Thoracic aorta (tissue), 2 donors: ENCODE measurements at places on chromosomes 2 and 18.

- no peak overlapping the region for H3K27ac ChIP-seq
- no peaks in the 10 kb centered on the region for H3K4me1 ChIP-seq
- DNase-seq: no peak
- H3K27me3 ChIP-seq: no peaks in the 10 kb centered on the region
- H3K36me3 ChIP-seq: no peaks in the 10 kb centered on the region
These were observed 774.6 kb upstream of the CRIM1 start for GRCh38 chr2:35580956-35581355.

DNA sequence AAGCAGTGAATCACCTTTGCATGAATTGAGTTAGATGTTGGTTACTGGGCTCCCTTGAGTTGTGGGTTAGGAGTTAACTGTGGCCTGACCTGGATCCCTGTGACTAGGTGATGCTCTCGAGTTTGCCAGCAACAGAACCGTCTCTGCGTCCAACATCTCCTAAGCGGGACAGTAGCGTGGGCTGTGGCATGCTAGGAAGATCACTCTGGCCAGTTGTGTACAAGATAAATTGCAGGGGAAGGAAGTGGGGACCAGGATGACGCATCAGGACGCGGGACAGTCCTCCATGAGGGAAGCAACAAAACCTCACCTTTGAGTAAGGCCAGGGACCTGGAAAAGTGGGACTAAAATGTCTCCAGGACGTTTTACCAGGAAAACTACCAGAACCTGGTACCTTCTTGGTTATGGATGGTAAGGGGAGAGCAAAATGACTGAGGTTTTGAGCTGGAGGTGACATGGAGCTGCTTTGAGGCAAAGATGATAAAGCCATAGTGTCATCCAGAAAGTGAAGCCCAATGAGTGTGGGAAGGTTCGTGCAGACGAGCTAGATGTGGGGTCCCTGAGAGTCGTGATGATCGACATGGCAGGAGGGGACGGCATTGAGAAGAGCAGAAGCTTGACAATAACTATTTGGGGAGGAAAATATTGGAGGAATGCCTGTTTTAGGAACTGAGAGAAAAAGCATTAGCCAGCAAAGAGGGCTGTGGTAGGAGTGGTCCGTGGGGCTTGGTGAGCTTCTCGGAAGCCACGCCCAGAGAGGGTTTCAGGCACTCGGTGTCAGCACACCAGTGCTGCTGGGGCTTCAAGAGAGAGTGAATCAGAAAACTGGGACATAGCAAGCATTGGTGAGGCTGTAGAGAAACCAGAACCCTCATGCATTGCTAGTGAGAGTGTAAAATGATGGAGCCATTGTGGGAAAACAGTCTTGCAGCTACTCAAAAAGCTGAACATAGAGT, 95.1 kb downstream of the SMAD7 start:
- H3K27me3 ChIP-seq: no peaks in the 10 kb centered on the region
- H3K4me1 ChIP-seq: peaks cover 36% of the 10 kb centered on the region
- H3K36me3 ChIP-seq: peaks cover 9% of the 10 kb centered on the region
- H3K27ac ChIP-seq: no peak overlapping the region
- H3K4me3 ChIP-seq: no peak overlapping the region

DNA sequence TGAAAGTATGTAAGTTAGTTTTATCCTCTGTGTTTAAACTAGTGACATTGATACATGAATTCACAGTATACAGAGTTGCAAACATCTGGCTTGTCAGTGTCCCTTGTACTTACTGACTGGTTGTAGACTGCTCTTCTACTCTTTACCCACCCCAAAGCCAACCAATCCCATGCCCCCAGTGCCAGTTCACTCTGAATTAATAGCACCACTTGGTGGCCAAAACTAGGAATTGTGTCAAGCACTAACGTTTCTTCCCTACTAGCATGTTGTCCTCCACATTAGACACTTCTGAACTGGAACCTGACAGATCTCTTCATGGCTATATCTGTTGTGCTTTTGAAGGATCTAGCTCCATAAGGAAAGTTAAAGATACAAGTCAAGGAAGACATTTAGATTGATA, 27.2 kb upstream of the OTX1 start:
- H3K4me1 ChIP-seq: no peaks in the 10 kb centered on the region
- H3K27me3 ChIP-seq: no peaks in the 10 kb centered on the region
- no peak for DNase-seq
- no peaks in the 10 kb centered on the region for H3K36me3 ChIP-seq

DNA sequence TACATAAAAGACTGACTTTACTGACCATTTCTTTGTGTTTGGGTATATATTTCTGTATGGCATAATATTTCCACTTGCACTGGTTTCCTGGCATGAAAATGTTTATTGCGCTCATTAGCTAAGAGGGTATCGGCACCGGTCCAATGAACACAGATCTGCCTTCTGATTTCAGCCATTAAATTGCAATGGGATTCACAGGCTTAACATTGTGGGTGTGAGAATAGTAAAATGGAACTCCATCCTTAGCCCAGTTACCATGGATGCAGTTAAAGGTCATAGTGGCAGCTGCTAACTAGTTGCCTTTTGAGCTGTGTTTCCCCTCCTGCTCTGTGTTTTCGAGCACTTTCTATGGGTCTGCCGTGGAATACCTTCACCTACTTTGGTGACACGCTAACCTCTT, 352.6 kb upstream of the POU3F3 start:
- H3K27me3 ChIP-seq: no peaks in the 10 kb centered on the region
- H3K4me3 ChIP-seq: no peak overlapping the region
- no peaks in the 10 kb centered on the region for H3K4me1 ChIP-seq
- H3K27ac ChIP-seq: no peak overlapping the region
- no peaks in the 10 kb centered on the region for H3K36me3 ChIP-seq
- no peak for DNase-seq
